Upper lobe of left lung (tissue), 6 donors: ENCODE measurements at places on chromosomes 3 and 15. TPM values are rescaled to one million over a fixed set of nuclear protein-coding genes. Genes with fewer than 3 reads are reported as not detected.

DNA sequence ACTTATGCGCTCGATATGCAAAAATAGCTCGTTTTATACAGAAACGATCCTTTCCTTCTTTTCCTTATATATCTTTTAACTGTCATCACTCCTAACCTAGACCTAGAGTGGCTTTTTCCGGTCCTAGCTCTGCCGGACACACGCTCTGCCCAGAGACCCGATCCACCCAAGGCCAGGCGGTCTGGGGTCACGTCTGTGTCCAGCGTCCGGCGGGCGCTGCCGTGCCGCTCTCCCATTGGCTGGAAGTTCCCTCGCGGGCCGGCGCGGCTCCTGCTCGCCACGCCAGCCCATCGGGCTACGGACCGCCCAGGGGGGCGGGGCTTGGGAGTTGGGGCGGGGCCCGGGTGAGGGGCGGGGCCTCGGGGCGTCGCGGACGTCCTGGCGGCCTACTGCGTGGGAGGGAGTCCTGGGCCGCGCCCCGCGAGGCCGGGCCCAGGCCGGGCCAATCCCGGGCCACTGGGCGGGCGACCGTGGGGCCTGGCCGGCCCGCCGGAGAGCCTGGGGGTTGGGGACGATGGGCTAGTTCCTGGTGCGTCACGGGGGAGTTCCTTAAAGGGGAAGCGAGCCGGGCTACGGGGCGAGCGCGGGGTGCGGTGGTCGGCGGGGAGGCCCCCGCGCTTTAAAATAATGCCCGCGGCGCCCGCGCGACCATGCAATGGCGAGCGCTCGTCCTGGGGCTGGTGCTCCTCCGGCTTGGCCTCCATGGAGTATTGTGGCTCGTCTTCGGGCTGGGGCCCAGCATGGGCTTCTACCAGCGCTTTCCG, at the start of gene EDEM1:
Gene EDEM1 (plus strand): TSS at position 552 of the 764 bp plus-strand sequence. CDS start 99 bp downstream, at position 651.
- H3K4me3 ChIP-seq = peak within 1 kb of the TSS; percentile 99
- DNase-seq = peak; percentile 100
- peaks cover 41% of the 10 kb centered on the region for H3K4me1 ChIP-seq
- H3K36me3 ChIP-seq = no peaks in the 10 kb centered on the region

DNA sequence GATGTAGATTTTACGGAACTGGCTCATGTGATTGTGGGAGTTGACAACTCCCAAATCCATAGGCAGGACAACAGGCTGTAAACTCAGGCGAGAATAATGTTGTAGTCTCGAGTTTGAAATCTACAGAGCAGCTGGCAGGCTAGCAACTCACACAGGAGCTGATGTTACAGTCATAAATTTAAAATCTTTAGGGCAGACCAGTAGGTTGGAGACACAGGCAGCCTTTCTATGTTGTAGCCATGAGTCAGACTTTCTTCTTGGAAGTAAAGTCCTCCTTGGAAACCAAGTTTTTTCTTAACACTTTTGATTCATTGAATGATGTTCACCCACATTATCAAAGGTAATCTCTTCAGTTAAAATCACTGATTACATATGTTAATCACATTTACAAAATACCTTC, 89.1 kb upstream of the ALCAM start:
- H3K27me3 ChIP-seq = no peaks in the 10 kb centered on the region
- no peaks in the 10 kb centered on the region for H3K36me3 ChIP-seq
- H3K4me3 ChIP-seq = no peak overlapping the region
- no peaks in the 10 kb centered on the region for H3K4me1 ChIP-seq
- no peak overlapping the region for H3K27ac ChIP-seq

GRCh38 chr3:73432023-73432705, 192.6 kb downstream of the PDZRN3 start:
- H3K4me1 ChIP-seq = no peaks in the 10 kb centered on the region
- H3K27ac ChIP-seq = no peak overlapping the region
- no peak overlapping the region for H3K4me3 ChIP-seq
- H3K27me3 ChIP-seq = no peaks in the 10 kb centered on the region

GRCh38 chr3:124981472-124981871, 46.9 kb upstream of the MUC13 start:
- no peak overlapping the region for H3K27ac ChIP-seq
- DNase-seq = no peak
- no peaks in the 10 kb centered on the region for H3K36me3 ChIP-seq
- H3K27me3 ChIP-seq = no peaks in the 10 kb centered on the region
- peaks cover 42% of the 10 kb centered on the region for H3K4me1 ChIP-seq

- H3K27ac ChIP-seq = no peak overlapping the region
- H3K4me3 ChIP-seq = no peak overlapping the region
- H3K4me1 ChIP-seq = peaks cover 2% of the 10 kb centered on the region
Measured at GRCh38 chr15:74397239-74398068, 30.0 kb upstream of the CYP11A1 start.

DNA sequence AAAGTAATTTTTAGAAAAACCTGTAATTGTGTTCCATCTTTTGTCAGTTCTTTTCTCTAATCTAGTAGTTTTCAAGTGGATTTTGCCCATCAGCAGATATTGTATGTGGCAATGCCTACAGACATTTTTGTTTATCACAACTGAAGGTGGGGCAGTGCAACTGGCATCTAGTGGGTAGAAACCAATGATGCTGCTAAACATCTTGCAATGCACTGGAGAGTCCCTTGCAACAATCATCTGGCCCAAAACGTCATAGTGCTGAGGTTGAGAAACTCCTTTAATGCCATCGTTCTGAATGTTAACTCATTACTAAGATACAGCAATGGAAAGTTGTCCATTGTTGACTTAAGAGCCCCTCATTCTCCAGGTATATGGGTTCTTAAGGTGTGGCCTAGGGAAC, 80.1 kb downstream of the BTD start:
- H3K27ac ChIP-seq = no peak overlapping the region
- H3K4me3 ChIP-seq = no peak overlapping the region
- DNase-seq = no peak
- no peaks in the 10 kb centered on the region for H3K27me3 ChIP-seq
- peaks cover 26% of the 10 kb centered on the region for H3K36me3 ChIP-seq

DNA sequence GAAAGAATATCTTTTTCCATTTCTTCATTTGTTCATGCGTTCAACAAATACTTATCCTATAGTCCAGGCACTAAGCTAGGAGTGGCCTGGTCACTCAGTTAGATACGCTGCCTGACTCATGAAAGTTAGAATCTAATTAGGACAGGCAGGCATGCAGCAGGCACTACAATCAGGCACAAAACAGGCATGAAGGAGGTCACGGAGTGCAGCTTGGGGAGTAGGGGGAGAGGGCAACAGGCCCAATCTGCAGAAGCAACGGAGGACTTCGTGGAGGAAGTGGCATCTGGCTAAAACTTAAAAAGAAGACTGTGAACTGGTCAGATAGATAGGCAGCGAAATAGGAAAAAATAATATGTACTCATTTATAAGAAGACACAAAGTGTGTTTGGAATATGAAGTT, 420.9 kb downstream of the MAGI1 start:
- H3K27me3 ChIP-seq = no peaks in the 10 kb centered on the region
- H3K36me3 ChIP-seq = no peaks in the 10 kb centered on the region
- H3K27ac ChIP-seq = no peak overlapping the region
- H3K4me1 ChIP-seq = peaks cover 3% of the 10 kb centered on the region
- DNase-seq = no peak

GRCh38 chr3:94234177-94234788, 171.4 kb downstream of the NSUN3 start:
- no peaks in the 10 kb centered on the region for H3K27me3 ChIP-seq
- no peak overlapping the region for H3K4me3 ChIP-seq
- H3K27ac ChIP-seq = no peak overlapping the region
- no peak for DNase-seq
- H3K4me1 ChIP-seq = no peaks in the 10 kb centered on the region
- no peaks in the 10 kb centered on the region for H3K36me3 ChIP-seq

DNA sequence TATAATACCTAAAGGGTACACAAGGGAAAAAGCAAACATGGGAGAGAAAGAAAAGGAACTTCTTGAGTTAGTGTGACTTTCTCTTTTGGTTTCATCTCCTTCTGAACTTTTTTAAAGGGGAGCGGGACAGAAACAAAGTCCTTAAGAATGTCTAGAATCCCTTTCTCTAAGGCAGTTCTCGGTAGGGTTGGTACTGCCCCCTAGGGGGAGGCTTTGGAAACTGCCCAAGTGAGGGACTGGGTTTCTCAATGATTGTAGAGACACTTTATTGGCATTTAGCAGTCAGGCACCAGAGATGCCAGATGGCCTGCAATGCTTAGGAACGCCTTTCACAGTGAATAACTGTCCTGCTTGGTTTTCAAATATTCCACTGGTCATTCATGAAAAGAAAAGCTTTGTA, 172.7 kb downstream of the WDR72 start:
- H3K4me1 ChIP-seq = no peaks in the 10 kb centered on the region
- no peaks in the 10 kb centered on the region for H3K36me3 ChIP-seq
- no peaks in the 10 kb centered on the region for H3K27me3 ChIP-seq
- DNase-seq = no peak
- no peak overlapping the region for H3K27ac ChIP-seq

- peaks cover 6% of the 10 kb centered on the region for H3K4me1 ChIP-seq
- no peaks in the 10 kb centered on the region for H3K27me3 ChIP-seq
- no peak overlapping the region for H3K27ac ChIP-seq
- DNase-seq = no peak
- no peak overlapping the region for H3K4me3 ChIP-seq
- no peaks in the 10 kb centered on the region for H3K36me3 ChIP-seq
Measured at GRCh38 chr3:149839896-149840295, 26.9 kb downstream of the RNF13 start.

DNA sequence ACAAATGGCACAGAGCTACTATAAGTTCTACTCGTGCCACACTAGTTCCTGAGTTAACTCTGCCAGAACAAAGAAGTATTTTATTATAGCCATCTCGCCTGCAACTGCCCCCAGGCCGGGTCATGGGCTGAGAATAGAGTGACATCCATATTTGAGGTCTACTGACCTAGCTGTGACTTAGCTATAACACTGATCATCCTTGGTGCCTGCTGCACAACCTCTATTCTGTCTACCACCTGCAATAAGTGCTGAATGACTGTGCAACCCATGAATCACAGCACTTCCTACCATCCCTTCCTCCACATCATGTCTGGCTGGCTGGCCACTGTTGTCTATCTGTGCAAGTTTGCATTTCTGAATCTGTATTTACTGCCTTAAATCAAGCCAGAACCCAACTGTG, 506.5 kb upstream of the TBL1XR1 start:
- H3K27me3 ChIP-seq = no peaks in the 10 kb centered on the region
- no peak overlapping the region for H3K4me3 ChIP-seq
- H3K4me1 ChIP-seq = no peaks in the 10 kb centered on the region
- no peak for DNase-seq
- no peak overlapping the region for H3K27ac ChIP-seq
- H3K36me3 ChIP-seq = no peaks in the 10 kb centered on the region

- H3K36me3 ChIP-seq = no peaks in the 10 kb centered on the region
- H3K4me3 ChIP-seq = no peak overlapping the region
- no peak overlapping the region for H3K27ac ChIP-seq
- H3K4me1 ChIP-seq = peaks cover 33% of the 10 kb centered on the region
- H3K27me3 ChIP-seq = no peaks in the 10 kb centered on the region
Measured at GRCh38 chr15:73930790-73931281, 4.6 kb downstream of the LOXL1 start.

GRCh38 chr15:72554471-72555425, 80.6 kb downstream of the ARIH1 start:
- H3K36me3 ChIP-seq = peaks cover 4% of the 10 kb centered on the region
- H3K4me3 ChIP-seq = no peak overlapping the region
- H3K27ac ChIP-seq = no peak overlapping the region

- peaks cover 6% of the 10 kb centered on the region for H3K4me1 ChIP-seq
- H3K36me3 ChIP-seq = no peaks in the 10 kb centered on the region
- H3K27ac ChIP-seq = no peak overlapping the region
- no peak overlapping the region for H3K4me3 ChIP-seq
- no peak for DNase-seq
Measured at GRCh38 chr3:196793246-196793645, 53.6 kb downstream of the PAK2 start.

GRCh38 chr15:87522997-87523396, 733.5 kb downstream of the NTRK3 start:
- H3K4me1 ChIP-seq = no peaks in the 10 kb centered on the region
- H3K27me3 ChIP-seq = no peaks in the 10 kb centered on the region
- H3K36me3 ChIP-seq = no peaks in the 10 kb centered on the region
- no peak overlapping the region for H3K27ac ChIP-seq
- no peak overlapping the region for H3K4me3 ChIP-seq

- H3K4me3 ChIP-seq = no peak overlapping the region
- H3K27ac ChIP-seq = no peak overlapping the region
- no peaks in the 10 kb centered on the region for H3K4me1 ChIP-seq
- no peak for DNase-seq
- no peaks in the 10 kb centered on the region for H3K27me3 ChIP-seq
Measured at GRCh38 chr3:88010810-88011209, 48.0 kb downstream of the CGGBP1 start.

DNA sequence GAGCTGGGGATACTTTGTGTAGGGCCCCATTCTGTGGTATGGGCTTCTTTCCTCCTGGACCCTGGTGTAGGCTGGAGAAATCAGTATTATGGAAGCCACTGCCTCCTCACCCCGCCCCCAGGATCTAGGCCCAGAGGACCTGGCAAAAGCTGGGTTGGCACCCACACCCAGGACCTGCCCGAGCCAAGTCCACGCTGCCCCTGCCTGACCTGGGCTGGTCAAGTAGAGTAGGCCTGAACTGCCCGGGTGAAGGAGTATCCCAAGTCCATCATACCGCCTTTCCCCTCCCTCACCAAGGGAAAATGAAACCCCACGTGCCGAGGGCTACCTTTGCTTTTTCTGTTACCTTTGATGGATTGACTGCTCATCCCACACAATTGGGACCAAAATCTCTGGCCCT, 37.7 kb upstream of the TRAK1 start:
- H3K36me3 ChIP-seq = no peaks in the 10 kb centered on the region
- peaks cover 27% of the 10 kb centered on the region for H3K4me1 ChIP-seq
- no peaks in the 10 kb centered on the region for H3K27me3 ChIP-seq
- H3K4me3 ChIP-seq = no peak overlapping the region

GRCh38 chr3:140509534-140509933, 168.3 kb upstream of the TRIM42 start:
- H3K27ac ChIP-seq = no peak overlapping the region

GRCh38 chr3:126732281-126733060, 28.4 kb downstream of the CHCHD6 start:
- no peaks in the 10 kb centered on the region for H3K4me1 ChIP-seq
- no peak for DNase-seq
- H3K4me3 ChIP-seq = no peak overlapping the region
- no peak overlapping the region for H3K27ac ChIP-seq
- H3K27me3 ChIP-seq = no peaks in the 10 kb centered on the region

The FAM43A gene
- 12.0 TPM for total RNA-seq

The WWTR1 gene
- total RNA-seq = 88.6 TPM

The NEO1 gene
- 24.1 TPM for total RNA-seq

The OR4F15 gene
- total RNA-seq = not detected

The ADGRG7 gene
- total RNA-seq = not detected

The CTDSPL2 gene
- 26.3 TPM for total RNA-seq

The DPPA2 gene
- total RNA-seq = not detected
